ENCODE measurements at places on chromosomes 1 and 21.

DNA sequence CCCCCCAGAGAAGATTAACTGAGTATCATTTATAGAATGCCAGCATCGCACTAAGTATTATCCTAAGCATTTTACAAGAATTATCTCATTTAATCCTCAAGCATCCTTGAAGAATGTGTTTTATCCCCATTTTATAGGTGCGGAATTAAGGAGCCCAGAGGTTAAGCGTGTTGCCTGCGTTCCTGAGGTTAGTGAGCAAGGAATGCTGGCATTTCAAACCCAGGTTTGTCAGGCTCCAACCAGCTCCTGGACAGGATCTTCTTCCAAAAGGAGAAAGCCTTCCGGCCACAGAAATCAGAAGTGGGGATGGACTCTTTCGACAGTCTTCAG is 82.3 kb downstream of the SSBP3 start:
- DNase-seq, result no peak

GRCh38 chr1:196690582-196690981 is 38.7 kb downstream of the CFH start:
- DNase-seq, result no peak

GRCh38 chr1:18994381-18994780 is 37.9 kb upstream of the IFFO2 start:
- no peak for DNase-seq

GRCh38 chr1:17568014-17568900 is 28.8 kb downstream of the ARHGEF10L start:
- DNase-seq, result no peak

GRCh38 chr1:214856843-214857242 is 225.7 kb upstream of the KCNK2 start:
- DNase-seq, result no peak

- no peak for DNase-seq
Measured at GRCh38 chr1:19552291-19553010, 67.1 kb upstream of the CAPZB start.

DNA sequence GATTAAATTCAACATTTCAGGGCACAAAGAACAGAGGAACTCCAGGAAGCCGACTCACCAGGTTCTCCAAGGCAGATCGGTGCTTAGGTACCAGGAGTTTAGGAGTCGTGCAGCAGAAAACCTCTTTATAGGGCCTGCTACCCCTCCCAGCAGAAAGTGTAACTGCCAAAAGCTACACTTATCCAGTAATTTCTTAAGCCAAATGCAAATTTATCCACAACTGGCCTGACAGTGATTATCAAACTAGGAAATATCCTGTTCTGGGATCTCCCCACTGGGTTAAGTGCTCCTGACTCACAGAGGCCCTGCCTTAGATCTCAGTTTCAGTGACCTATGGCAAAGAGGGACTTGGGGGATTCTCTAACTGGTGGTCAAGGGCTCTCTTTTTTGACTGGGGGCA is at the start of gene SPRR2F:
Gene SPRR2F (minus strand): TSS at position 101 of the 400 bp plus-strand sequence. CDS start 783 bp downstream, outside the sequence.
- no peak for DNase-seq

GRCh38 chr1:11664336-11665065 is 501 bp downstream of the FBXO6 start:
- DNase-seq, result no peak

GRCh38 chr1:175904808-175905207 is 161.4 kb upstream of the TNR start:
- no peak for DNase-seq

GRCh38 chr1:192756847-192757246 is 52.0 kb upstream of the RGS2 start:
- DNase-seq, result no peak

- no peak for DNase-seq
Measured at GRCh38 chr1:25795946-25796810, 3.8 kb upstream of the SELENON start.

GRCh38 chr1:17278996-17279830 is 28.8 kb upstream of the PADI4 start:
- DNase-seq, result no peak

GRCh38 chr1:18936471-18936813 is 20.0 kb downstream of the IFFO2 start:
- no peak for DNase-seq

- no peak for DNase-seq
Measured at GRCh38 chr1:71170925-71171324, 90.1 kb upstream of the ZRANB2 start.

DNA sequence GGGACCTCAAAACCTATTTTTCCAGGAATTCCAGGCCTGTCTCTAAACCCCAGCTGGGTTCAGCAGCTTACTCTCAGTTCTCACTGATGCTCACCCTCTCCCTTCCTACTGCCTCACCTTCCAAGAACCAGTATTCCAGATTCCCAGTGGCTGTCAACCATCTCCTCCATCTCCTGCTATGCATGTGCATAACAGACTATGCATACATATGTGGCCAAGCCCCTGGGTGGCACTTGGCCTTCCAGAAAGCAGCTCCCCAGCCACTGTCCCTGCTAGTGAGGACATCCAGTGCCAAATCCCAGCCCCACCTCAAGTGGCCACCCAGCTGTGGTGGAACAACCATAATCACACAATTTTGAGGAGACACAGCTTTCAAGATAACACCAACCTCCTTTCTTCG is 475.7 kb upstream of the PKN2 start:
- no peak for DNase-seq

DNA sequence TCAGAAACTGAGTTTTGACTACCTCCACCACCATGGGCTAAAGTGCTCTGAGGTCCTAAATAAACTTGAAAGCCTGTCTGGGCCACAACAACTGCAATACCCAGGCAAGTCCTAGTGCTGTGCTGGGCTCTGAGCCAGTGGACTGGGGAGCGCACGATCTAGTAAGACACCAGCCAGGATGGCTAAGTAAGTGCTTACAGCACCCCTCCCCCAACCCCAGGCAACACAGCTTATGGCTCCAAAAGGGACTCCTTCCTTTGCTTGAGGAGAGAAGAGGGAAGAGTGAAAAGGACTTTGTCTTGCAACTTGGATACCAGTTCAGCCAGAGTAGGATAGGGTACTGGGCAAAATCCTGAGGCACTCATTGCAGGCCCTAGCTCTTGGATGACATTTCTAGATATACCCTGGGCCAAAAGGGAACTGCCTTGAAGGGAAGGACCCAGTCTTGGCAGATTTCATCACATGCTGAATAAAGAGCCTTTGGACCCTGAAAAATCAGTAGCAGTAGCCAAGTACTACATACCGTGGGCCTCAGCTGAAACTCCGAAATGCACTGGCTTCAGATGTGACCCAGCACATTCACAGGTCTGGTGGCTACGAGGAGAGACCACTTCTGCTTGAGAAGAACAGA is 1.6 kb downstream of the C1orf105 start:
- no peak for DNase-seq

DNA sequence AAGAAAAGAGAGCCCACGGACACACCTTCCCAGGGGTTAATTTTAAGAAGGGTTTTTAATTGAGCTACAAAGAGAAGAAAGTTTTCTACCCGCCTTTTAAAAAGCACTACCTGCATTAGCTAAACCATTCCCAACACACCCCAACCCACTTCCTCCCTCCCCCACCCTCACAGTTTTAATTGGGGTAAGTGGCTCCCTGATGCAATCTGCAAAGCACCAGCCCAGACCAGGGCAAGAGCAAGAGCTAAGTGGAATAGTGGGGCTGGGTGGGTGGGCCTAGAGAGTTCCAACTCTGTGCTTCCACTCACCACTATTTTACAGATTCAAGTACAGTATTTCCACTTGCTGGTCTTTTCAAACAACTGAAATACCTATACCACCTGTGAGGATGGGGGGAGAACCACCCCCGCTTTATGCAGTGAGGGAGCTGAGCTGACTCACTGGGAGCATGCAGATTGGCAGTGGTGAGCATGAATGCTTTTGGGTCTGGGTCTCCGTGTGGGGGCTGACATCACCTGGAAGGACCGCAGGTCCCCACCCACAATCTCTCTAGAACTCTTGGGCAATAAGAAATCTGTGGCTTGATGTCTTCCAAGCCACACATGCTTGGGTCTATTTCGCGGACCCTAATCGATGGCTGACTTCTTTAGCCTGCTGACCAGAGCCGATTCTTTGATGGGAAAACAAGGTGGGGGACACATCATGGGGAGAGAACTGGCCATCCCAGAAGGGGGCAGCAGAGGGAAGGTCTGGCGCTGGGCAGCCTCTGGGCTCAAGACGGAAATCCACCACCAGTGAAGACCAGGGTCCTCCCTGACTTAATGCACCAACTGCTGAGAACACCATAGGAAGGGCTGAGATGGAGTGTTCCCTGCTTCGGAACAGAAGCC is 95.5 kb downstream of the SSBP3 start:
- no peak for DNase-seq

DNA sequence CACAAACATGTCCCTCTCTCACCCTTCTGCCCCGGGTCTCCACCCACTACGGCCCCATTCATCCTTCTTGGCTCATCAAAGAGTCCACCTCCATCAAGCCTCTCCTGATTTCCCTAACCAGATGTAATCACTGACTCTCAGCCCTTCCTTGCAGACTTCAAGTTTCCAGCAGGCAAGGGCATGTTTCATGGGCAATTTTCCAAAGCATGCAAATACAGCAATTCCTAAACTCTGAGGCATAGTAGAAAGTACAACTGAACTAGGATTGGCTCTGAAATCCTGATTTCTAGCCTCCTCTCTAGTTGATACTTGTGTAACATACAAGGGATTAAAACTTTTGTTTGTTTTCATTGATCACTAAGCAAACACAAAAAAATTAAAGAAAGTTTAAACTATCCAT is 109.1 kb upstream of the GADD45A start:
- DNase-seq, result no peak

- no peak for DNase-seq
Measured at GRCh38 chr1:42822800-42823392, 5.7 kb upstream of the SVBP start.

- no peak for DNase-seq
Measured at GRCh38 chr21:32653326-32653901, 41.2 kb upstream of the CFAP298 start.

DNA sequence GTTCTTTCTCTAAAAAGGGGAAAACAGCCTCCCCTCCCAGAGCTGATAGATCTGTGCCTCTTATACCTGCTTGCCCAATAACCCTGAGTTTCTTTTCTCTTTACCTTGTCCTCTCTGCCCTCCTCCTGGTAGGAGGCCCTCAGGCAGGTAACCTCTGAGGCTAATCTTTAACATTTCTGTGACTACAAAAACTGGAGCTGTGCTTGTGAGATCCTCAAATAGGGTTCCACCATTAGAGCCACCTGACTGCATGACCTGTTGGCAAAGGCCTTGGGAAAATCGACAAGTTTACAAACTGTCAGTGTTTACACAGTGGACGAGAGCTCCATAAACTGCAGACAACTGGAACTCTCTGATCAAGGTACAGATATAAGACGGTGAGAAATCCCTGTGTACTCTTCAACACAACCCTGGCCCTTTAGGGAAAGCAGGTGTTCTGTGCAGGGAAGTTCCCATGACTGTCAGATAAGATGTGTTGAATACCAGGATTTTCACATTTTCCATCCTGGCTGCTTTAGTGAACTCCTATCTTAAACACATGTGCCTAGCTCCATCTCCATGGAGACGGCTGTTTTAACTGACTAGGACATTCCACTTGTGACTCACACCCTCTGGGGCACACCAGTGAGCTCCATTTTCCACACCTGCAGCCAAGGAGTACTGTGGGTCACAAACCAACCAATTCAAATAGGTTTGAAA is 38.3 kb downstream of the ECE1 start:
- DNase-seq, result no peak

GRCh38 chr1:116226017-116226416 is 114.8 kb downstream of the MAB21L3 start:
- DNase-seq, result no peak

DNA sequence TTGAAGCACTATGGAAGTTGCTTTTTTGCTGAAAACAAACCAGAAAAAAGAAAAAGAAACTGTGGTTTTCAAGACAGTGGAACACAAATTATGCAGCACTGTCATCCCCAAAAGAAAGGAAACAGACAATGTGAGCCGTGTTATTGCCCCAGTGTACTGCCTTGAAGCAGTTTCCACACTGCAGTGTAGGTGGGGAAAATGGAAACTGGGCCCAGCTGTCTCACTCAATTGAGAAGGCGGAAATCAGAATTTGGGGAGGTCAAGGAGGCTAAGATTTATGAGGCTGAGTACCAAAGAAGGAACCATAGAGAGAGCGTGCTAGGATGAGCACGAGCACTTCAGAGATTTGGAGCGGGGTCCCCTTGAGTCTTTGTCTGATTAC is 55.5 kb downstream of the MPZL1 start:
- DNase-seq, result no peak

- DNase-seq, result no peak
Measured at GRCh38 chr1:105416261-105416660, 1640.2 kb upstream of the PRMT6 start.

DNA sequence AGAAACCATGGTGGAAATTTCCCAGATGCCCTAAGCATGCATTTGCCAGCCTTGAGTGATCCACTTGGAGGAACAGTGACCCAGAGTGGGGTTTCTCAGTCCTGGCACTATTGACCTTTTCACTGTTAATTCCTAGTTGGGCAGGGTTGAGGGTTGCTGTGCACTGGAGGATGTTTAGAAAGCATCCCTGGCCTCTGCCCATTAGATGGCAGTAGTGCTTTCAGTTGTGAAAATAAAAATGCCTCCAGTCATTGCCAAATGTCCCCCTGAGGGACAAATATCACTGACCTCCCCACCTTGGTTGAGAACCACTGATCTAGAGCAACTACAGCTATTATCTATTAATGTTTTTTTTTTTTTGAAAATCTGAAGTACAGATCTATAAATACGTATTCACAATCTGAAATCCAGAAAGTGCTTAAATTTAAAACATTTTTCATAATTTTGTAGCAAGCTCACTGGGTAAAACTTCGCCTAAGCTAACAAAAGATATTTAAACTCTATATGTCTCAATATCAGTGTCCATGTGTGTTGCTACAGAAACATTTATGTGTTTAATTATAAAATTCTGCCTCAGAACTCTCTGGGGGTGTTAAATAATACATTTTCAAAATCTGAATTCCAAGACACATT is 27.3 kb downstream of the F3 start:
- DNase-seq, result no peak

DNA sequence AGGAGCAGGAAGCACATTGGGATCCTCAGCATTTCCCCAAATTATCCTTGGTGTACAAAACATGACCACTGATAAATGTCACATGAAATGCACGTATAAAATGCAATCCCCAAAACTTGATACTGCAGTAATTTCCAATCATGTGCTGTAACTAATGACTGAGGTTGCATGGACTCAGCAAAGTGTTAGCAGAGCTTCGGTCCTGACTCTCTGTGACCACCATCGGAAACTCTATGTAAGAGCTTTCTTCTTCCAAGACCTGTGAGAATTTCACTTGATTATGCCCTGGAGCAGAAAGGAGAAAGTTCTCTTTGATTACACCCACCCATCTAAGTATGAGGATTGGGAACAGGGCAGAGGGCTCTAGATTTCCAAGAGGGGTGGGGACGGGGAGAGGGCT is 908 bp downstream of the CD53 start:
- no peak for DNase-seq

GRCh38 chr21:17708522-17709265 is 96.0 kb upstream of the BTG3 start:
- no peak for DNase-seq

GRCh38 chr1:64601207-64601606 is 131.3 kb downstream of the CACHD1 start:
- no peak for DNase-seq

- peak; percentile 99 for DNase-seq
Measured at GRCh38 chr1:201108614-201109013, 3.6 kb downstream of the CACNA1S start.

GRCh38 chr1:205255941-205256780 is 28.4 kb downstream of the TMCC2 start:
- DNase-seq, result peak; percentile 10

Measured in NCI-H1436 treated with DMSO at 0.1 percent for 48 hours (cell line).